ENCODE measurements at places on chromosomes 13 and 19.
A peak's percentile ranks its signal among the peaks of the same experiment; 100 is the strongest.

GRCh38 chr19:41796901-41797300 is 514 bp downstream of the CEACAM3 start:
- DNase-seq: no peak

DNA sequence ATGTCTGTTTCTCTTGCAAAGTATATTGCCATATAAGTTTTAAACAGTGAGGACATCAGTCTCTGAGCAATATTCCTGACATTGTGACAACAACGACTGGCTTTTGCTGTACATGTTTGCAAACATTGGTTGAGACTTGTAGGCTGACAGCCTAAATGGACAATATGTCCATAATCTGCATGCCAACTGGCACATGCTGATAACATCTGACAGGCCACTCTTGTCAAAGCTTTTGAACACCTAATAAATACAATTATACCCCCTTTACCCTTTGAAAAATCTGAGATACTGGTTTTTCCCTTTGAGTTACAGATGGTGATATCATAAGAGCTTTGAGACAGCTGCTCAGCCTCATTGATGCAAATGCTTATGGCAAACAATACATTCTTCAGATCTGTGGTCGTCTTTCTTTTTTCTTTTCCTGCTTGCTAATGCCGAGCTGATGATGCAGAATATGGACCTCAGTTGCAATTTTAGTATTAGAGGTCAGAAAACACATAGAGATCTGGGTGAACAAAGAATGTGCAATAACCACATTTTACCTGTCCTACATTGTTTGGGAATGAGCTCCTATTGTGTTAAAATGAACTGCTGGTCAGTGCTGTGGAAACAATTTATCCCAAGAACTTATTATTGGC is 114.9 kb downstream of the RFC3 start:
- no peak for DNase-seq

- no peak for DNase-seq
Measured at GRCh38 chr13:22748866-22749577, 431.8 kb upstream of the SGCG start.

GRCh38 chr13:107669391-107669993 is 545.8 kb downstream of the LIG4 start:
- DNase-seq: no peak

- DNase-seq: no peak
Measured at GRCh38 chr13:75612354-75612753, 23.8 kb upstream of the LMO7 start.

GRCh38 chr13:24264976-24265375 is 44.4 kb upstream of the C1QTNF9 start:
- DNase-seq: peak; percentile 59

- DNase-seq: no peak
Measured at GRCh38 chr19:38788478-38789243, at the start of gene LGALS7B. TSS of gene LGALS7B (plus strand) at chr19:38789200. CDS start at chr19:38789227, 27 bp downstream.

- no peak for DNase-seq
Measured at GRCh38 chr13:29920025-29920643, 69.7 kb upstream of the UBL3 start.

DNA sequence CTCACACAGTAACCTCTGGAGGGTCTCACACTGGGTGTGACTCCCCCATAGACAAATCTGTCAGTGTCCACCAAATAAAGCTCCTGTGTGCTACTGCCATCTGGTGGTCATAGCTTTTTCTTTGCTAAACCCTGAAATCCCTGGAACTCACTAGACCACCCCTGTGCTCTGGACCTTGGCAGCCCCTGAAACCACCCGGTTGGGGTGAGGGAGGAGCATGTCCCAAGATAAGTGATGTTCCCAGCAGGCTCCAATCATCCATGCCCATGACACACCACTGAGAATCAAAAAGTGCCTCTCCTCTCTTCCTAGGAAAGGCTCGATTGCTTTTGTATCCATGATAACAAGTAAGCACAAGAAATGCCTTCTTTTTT is 6.5 kb upstream of the HSD17B14 start:
- DNase-seq: no peak

DNA sequence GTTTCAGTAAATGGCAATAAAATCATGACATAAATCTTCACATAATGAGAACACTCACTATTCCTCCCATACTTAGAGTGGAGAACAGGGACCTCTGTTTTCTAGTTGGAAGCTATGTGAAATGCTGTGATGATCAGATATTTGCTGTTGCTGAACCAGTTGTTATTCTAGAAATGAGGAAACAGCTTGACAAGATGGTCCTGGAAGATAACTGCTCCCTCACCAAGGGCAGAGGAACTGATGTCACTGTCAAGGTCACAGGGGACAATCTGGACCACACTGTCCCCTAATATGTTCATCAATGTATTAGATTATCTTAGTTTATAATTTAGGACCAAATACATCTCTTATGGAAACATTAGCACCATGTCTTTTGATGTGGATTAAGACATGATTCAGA is 1173.3 kb downstream of the PCDH17 start:
- no peak for DNase-seq

GRCh38 chr13:32737679-32738078 is 151.4 kb downstream of the PDS5B start:
- DNase-seq: no peak

GRCh38 chr19:1756264-1756663 is 3.0 kb downstream of the ONECUT3 start:
- no peak for DNase-seq
